Aorta (tissue), 5 donors: ENCODE measurements at places on chromosomes 6 and 20.
A peak's percentile ranks its signal among the peaks of the same experiment; 100 is the strongest.

GRCh38 chr6:102197211-102197610 lies 803.7 kb downstream of the GRIK2 start:
- DNase-seq = no peak

DNA sequence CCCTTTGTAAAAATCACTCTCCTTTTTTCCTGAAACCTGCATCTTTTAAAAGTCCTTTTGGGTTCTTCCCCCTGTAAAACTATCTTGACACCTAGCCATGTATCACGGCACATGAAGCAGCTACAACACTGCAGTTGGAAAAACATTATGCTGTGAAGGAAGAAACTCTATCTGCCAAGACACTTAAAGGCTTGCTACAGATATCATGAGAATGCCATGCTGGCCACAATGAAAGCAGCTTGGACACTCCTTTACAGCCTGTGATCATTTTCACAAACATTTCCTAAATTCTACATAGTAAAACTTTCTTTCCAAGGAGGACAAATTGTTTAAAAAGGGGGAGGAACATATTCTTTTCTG lies 31.8 kb downstream of the CNKSR3 start:
- no peak for DNase-seq

- no peak for DNase-seq
Observed at GRCh38 chr20:14801591-14802325, 464.3 kb upstream of the FLRT3 start.

- DNase-seq = no peak
Observed at GRCh38 chr20:51400051-51400926, 142.2 kb downstream of the NFATC2 start.

- DNase-seq = no peak
Observed at GRCh38 chr20:23647346-23647745, 9.6 kb upstream of the CST3 start.

DNA sequence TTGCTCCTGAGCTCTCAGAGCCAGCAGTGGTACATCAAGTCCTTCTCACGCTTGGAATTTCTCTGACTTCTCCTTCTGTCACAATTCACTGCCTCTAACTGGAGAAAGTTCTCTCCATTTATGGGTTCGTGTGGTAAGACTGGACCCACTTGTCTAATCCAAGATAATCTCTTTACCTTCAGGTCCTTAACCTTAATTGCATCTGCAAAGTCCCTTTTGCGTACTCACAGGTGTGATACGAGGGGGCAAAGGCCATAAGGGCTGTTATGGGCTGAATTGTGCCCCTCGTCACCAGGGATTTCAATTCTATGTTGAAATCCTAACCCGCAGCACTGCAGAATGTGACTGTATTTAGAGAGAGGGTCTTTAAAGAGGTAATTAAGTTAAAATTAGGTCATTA lies 27.5 kb upstream of the TBC1D22B start:
- no peak for DNase-seq

DNA sequence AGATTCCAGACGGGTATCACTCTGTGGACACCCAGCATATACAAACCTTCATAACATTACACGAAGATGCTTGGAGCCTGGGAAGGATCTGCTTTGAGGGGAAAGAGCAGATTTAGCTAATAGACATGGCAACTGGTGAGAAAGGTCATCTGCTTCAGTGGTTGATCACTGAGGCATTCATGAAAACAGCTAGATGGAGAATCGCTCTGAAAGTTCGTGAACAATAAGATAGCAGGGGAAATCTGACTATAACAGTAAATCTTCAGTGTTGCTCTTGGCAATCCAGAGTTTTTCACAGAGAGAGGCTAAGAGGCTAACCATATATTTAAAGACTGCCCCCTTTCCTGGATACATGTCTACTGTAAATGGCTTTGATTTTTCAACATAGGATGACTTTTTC lies 245.3 kb downstream of the FARS2 start:
- DNase-seq = no peak

DNA sequence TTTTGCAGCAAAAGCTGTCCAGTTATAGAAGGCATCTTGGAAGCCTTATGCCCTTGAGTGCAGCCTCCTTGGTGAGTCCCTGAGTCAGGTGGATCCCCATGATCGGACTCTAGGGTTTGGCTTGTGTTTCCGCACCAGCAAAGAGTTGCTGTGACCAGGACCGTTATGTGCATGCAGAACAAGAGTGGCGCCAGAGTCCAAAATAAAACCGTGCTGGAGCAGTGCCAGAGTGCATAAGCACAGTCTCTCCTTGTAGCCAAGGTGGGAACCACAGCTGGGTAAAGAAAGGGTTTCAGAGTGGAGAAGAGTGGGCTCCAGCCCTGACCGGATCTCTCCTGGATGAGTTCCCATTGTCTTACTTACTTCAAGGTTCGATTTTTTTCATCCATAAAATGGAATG lies 58.6 kb downstream of the FOXA2 start:
- no peak for DNase-seq

- DNase-seq = no peak
Observed at GRCh38 chr20:53557130-53557529, 36.5 kb downstream of the ZNF217 start.

- no peak for DNase-seq
Observed at GRCh38 chr6:139547122-139547776, 172.8 kb upstream of the CITED2 start.

DNA sequence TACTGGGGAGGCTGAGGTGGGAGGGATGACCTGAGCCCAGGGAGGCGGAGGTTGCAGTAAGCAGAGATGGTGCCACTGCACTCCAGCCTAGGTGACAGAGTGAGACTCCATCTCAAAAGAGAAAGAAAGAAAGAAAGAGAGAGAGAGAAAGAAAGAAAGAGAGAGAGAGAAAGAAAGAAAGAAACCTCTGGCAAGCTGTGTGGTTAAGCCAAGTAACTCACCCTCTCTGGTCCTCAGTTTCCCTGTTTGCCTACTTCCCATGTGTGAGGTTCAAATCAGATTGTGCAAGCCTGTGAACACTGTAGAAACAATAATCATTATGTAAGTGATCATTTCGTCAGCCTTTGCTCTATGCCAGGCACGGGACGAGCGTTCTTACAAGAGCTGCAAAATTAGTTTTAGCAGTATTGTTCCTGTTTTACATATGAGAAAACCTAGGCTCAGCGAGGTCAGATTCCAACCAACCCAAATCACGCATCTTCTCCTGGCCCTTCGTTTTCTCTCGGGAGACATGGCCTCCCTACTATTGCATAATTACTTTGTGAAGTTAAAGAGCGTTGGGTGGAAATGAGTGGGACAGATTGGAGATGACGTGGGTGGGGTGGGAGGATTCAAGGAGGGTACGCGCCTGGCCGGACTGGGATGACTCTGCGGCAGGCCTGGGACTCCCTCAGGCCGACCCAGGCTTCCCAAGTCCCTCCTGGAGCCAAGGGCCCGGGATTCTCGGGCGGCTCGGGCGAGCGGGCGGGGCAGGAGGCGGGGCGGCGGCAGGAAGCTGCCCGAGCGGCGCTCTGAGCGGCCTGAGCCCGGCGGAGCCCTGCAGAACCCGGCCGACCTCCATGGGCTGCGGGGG lies at the start of gene SNX21:
TSS of gene SNX21 (plus strand) at position 770 of the 853 bp plus-strand sequence. CDS start 121 bp downstream, outside the sequence.
- DNase-seq = peak; percentile 94

DNA sequence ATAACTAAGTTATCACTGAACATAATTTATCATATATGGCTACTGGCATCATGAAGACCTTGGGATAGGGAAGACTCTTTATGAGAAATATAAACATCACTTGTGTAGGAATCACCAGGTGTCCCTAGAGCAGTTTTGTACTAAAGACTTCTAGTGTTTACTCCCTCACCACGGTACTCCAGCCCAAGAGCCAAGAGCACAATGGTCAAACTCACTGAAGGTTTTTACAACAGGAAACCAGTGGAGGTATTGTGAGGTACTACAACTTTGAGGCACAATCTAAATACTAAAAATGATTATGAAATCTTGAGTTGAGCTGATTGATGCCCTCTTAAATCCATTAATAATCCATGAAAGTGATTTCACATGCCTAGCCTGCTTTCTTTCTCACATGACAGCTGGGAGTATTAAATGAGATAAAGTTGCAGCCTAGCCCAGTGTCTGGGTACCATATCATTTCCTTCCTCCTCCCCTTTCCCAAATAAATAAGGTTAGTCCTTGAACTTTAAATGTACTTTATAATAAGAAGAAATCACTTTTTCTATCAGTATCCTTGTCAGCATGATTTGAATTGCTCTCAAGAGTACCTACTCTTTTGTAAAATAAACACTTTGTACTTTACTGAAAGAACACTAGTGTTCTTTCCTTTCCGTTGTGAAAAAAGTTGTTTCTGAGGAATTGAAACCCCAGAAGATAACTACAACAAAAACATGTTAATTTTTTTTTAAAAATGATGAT lies 26.5 kb downstream of the GLO1 start:
- no peak for DNase-seq

GRCh38 chr20:15584507-15584906 lies 988.7 kb downstream of the KIF16B start:
- no peak for DNase-seq

GRCh38 chr6:142700032-142700431 lies 244.9 kb downstream of the HIVEP2 start:
- no peak for DNase-seq

DNA sequence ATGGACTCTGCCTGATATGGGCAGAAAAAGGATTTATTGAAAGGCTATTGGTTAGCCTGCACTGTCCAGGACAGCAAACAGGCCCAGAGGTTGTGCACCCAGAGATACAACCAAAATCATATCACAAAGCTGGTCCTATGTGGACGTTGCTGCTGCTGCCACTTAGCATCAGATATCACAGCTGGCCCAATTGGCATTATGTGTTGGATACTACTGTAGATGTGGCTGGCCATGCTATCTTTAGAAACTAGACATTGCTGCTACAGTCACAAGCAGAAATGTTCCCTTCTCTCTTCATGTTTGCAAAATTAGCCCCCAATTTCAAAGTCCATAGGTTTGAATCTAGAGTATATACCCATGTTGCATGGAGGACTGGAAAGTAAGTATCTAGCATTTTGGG lies 42.2 kb upstream of the CEP85L start:
- DNase-seq = no peak

DNA sequence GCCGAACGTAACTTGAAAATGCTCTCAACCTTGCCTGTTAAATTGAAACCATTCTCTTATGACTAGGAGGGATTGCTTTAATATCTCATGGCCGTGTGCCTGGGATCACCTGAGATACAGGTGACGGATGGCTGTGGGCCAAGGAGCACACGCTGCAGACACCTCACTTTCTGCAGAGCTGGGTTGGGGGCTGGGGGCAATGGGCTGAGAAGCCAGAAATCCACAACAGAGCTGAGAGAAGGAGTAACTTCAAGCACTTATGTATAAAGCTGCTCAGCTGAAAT lies 170.9 kb downstream of the DTNBP1 start:
- DNase-seq = no peak

DNA sequence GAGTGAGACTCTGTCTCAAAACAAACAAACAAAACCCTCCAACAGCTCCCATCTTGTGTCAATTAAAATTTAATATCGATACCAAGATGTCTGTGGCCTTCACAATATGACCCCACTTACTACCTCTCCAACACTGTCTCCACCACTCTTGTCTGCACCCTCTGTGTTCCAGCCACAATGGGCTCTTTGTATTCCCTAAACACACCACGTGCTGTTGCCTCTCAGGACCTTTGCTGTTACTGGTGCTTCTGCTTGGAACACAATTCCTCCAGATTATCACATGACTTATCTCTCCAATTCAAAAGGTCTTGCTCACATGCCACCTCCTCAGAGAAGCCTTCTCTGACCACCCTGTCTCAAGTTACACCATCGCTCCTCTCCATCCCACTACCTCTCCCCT lies 6.0 kb upstream of the HCK start:
- DNase-seq = no peak

GRCh38 chr20:51094221-51094620 lies 71.3 kb upstream of the KCNG1 start:
- no peak for DNase-seq

DNA sequence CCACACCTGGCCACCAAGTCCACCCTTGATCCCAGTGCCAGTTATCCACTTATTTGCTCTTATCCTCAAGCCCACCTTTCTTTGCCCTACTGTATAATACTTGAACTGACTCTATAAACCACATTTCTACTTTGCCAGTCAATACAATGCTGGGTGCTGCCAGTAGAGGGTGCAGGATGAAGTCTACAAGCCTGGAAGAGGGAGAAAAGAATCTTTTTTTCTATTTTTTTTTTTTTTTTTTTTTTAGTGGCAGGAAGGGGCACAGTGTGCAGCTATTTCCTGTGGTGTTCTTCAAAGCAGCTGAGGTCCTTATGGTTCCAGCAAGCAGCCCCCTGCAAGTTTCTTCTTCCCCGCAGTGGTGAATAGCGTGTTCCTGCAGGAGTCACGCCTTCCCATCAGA lies 22.2 kb upstream of the GABRR1 start:
- no peak for DNase-seq

- DNase-seq = no peak
Observed at GRCh38 chr20:20143646-20144045, 91.3 kb downstream of the CFAP61 start.

DNA sequence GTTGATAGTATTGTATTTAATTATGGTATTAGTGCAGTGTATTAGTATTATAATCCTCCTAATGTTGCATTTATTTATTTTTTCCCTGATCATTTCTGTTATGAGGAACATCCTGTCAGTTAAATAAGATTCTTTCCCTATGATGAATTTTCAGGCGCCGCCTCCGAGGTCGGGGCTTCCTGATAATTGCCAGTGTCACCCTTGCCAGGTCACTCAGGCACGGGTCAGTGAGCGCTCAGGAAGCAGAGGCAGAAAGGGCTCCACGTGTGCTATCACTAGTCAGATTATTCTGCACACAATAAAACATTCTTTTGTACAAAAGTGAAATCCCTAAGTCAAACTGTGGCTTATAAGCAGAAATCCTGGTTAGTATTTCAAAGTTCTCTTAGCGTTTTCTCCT lies 64.8 kb downstream of the TSHZ2 start:
- DNase-seq = no peak

DNA sequence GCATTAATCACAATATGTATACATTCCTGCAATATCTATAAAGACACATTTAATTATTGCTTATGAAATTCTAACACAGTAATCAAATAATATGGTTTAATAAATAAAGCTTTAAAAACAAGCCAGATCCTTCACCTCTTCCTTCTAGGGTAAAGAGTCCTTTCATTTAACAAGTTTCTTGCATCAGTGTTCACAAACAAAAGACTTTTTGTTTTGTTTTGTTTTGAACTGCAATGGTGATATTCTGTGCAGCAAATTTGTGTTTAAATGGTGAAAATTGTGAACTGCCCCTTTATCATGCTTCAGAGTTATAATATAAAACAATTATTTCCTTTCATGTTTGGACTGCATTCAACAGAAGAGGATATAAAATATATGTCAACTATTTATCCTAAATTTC lies 177.3 kb downstream of the EPHA7 start:
- DNase-seq = no peak

GRCh38 chr6:139752086-139752485 lies 377.6 kb upstream of the CITED2 start:
- no peak for DNase-seq

- DNase-seq = peak; percentile 42
Observed at GRCh38 chr6:335572-335971, 43.3 kb downstream of the DUSP22 start.

DNA sequence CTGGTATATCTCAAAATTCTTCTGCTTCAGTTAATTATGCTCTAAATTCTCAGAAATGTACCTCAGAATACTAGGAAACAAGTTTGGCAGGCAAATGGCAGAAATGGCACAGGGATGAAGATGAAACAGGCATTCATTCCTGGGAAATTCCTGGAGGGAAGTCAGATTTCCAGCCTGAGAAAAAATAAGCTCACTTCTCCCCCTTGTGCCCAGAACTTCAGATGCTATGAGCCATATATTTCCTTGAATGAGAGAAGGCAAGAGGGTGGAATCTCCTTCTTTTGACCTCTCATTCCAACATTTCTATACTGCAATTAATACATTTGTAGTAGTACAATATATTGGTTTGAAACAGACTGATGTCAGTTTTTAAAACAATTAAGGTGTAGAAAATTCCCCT lies 22.8 kb downstream of the RGS17 start:
- DNase-seq = no peak
